Stimulated activated CD4-positive, alpha-beta T cell treated with anti-CD3 and anti-CD28 coated beads, Interleukin-4, amount 100 ng/mL, for 1 hour (primary cell): ENCODE measurements at places on chromosomes 5 and 9.

GRCh38 chr5:107948377-107948776 is 277.6 kb upstream of the EFNA5 start:
- no peak for DNase-seq

GRCh38 chr5:460273-460625 is 17.3 kb downstream of the EXOC3 start:
- DNase-seq, result no peak

GRCh38 chr5:65100911-65101631 is 332.3 kb downstream of the CWC27 start:
- DNase-seq, result peak; percentile 19

GRCh38 chr5:159802661-159803060 is 113.6 kb upstream of the ADRA1B start:
- no peak for DNase-seq

- DNase-seq, result no peak
These were observed 190.0 kb downstream of the TRIM32 start for GRCh38 chr9:116877072-116877471.

DNA sequence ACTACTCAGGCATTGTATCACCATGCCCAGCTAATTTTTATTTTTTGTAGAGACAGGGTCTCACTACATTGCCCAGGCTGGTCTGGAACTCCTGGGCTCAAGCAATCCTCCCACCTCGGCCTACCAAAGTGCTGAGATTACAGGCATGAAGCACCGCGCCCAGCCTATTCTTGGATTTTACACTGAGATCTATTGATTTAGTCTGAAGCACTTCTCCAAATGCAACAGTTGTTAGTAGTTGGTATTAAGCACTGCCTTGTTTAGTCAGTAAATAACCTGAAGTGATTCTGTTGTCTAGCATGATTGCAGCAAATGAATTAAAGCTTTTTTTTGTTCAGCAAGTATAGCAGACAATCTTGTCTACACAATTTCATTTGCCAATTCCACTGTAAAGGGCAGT is 8.9 kb upstream of the CCNB1 start:
- no peak for DNase-seq

GRCh38 chr5:95779611-95780010 is 42.9 kb downstream of the GLRX start:
- DNase-seq, result no peak

- no peak for DNase-seq
These were observed 743.0 kb downstream of the KCTD16 start for GRCh38 chr5:144913661-144914060.

- no peak for DNase-seq
These were observed 8.9 kb downstream of the DROSHA start for GRCh38 chr5:31523041-31523440.

DNA sequence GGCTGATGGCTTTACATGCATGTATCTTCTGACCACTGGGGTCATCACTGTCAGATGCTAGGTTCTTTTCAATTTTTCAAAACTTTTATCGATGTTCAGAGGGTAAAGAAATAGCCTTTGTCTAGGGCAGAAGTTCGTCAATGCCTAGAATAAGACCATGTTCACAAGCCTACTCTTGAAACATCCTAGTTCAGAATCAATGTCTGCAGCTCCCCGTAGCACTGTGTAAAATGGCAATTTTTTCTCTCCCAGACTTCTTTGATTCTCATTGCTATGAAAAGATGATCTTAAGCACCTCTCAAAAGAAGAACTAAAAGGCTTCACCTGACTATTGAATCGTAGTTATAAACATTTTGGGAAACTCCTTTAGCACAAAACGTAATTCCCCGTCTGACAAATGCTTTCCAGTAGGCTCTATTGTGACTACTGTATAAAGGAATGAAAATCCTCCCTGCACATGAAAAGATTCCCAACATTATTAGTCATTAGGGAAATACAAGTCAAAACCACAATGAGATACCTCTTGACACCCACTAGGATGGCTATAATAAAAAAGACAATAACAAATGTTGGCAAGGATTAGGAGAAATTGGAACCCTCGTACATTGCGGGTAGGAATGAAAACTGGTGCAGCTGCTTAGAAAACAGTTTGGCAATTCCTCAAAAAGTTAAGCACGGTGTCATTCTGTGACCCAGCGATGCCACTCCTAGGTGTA is 263.5 kb downstream of the ARHGAP26 start:
- DNase-seq, result no peak

DNA sequence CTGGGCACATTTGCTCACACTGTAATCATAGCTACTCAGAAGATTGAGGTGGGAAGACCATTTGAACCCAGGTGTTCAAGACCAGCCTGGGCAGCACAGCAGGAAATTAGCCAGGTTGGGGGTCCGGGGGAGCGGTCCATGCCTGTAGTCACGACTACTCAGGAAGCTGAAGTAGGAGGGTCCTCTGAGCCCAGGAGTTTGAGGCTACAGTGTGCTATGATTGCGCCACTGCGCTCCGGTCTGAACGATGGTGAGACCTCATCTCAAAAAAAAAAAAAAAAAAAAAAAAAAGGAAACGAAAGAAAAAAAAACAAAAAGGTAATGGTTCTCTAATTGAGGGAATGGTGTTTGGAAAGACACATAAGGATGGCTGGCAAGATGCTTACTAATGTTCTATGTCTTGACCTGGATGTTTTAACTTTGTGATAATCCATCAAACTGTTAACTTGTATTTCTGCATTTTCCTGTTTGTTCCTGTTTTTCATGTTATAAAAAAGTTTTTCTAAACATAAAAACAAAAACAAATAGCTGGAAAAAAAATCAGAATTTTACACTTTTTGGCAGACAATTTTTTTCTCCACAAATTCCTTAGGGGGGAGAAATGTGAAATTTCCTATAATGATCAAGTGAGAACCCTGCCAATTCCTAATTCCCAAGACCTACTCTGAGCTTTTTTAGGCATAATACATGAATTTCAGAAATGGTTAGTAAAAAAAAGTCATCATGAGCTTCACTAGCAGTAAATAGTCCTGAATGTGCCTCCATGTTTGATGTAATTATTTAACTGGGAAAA is 96.9 kb downstream of the DENND1A start:
- no peak for DNase-seq

DNA sequence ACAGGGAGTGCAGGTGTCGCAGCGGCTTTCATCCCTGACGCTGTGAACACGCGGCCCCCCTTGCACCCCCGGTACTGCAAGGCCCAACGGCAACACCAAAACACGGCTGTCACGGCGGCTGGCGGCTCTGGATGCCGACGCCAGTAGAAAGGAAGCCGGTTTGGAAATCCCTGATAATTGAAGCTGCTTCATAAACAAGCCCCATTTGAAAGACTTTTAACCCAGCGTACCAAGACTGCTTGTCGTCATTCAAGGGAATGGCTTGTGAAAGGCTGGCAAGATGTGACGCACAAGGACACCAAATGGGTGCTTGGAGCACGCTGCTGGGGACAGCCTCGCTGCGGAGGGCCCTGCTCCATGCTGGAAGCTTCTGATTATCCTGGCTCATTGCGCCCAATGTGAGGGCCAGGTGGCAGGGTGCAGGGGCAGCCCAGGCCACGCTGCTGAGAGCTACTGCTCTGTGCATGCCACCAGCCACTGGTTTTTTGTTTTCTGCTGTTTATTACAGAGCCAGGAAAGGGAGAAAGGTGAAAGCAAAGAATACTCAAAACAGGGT is 63.1 kb downstream of the GTF3C4 start:
- no peak for DNase-seq

GRCh38 chr9:28951945-28952344 is 1378.7 kb upstream of the C9orf72 start:
- DNase-seq, result no peak

GRCh38 chr9:38281196-38281595 is 111.3 kb upstream of the ALDH1B1 start:
- no peak for DNase-seq

GRCh38 chr5:159097784-159098602 is 1.7 kb downstream of the EBF1 start:
- DNase-seq, result no peak

- no peak for DNase-seq
These were observed 822 bp downstream of the RASEF start for GRCh38 chr9:83061990-83062650.

DNA sequence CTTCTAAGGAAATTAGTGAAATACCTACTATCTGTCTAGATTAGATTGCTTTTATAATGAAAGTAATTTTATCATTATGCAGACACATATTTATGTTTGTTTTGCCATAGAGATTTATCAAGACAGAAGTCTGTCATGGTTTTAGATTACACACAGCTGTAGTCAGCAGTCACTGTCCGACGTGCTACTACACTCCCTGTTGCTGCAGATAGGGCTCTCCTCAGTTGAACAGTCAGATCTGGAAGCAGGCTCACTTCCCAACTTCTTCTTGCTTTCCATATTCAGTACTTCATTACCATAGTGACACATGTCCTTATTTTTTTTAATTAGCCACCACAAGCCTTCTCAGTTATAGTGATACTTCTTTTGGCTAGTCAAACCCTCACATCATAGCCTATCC is 329.9 kb upstream of the ITGA1 start:
- DNase-seq, result no peak

DNA sequence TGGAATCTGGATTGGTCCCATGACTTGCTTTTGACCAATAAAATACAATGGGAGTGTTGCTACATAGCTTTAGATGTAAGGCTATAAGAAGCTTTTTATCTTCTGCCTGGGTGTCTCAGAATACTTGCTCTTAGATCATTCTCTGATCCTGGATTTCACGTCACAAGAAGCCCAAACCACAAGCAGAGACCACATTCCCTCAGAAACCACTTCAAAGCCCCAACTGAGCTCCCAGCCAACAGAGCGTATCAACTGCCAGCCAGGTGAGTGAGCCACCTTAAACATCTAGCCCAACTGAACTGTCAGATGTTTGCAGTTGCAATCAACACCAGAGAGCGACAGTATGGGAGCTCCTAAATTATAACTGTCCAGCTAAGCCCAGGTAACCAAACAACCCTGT is 687.1 kb downstream of the TLE1 start:
- DNase-seq, result no peak

- peak; percentile 35 for DNase-seq
These were observed 42.1 kb upstream of the GPR21 start for GRCh38 chr9:122991370-122991830.

DNA sequence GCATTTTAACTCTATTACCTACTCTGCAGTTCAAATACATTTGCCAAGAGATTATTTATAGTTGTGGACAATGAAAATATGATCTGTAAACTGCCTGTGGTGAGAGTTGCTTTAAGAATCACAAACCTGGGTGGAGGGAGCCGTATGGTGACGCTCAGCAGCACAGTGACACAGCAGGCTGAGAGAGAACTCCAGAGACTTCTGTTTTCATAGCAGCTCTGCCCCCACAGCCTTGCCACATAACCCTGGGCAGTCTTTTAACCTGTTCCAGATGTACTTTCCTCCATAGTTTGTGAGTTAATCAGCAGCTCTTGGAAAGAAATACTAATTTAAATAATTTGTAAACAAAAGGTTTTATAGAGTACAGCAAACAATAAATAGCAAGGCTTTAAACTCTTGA is 450.5 kb downstream of the ELAVL2 start:
- no peak for DNase-seq

GRCh38 chr5:157740229-157740610 is 3.3 kb upstream of the LSM11 start:
- no peak for DNase-seq

- no peak for DNase-seq
These were observed 24.2 kb downstream of the LRRTM2 start for GRCh38 chr5:138850865-138851435.

- DNase-seq, result no peak
These were observed 41.9 kb upstream of the TEX48 start for GRCh38 chr9:114723931-114724330.

- DNase-seq, result no peak
These were observed 364.0 kb downstream of the NDUFS4 start for GRCh38 chr5:53924392-53924791.

GRCh38 chr9:29126783-29127182 is 1553.5 kb upstream of the C9orf72 start:
- DNase-seq, result no peak

GRCh38 chr9:138024131-138024530 is 146.5 kb downstream of the CACNA1B start:
- no peak for DNase-seq

GRCh38 chr5:96440185-96440538 is 7.1 kb upstream of the PCSK1 start:
- DNase-seq, result no peak

GRCh38 chr9:13532407-13532806 is 252.9 kb upstream of the MPDZ start:
- no peak for DNase-seq

DNA sequence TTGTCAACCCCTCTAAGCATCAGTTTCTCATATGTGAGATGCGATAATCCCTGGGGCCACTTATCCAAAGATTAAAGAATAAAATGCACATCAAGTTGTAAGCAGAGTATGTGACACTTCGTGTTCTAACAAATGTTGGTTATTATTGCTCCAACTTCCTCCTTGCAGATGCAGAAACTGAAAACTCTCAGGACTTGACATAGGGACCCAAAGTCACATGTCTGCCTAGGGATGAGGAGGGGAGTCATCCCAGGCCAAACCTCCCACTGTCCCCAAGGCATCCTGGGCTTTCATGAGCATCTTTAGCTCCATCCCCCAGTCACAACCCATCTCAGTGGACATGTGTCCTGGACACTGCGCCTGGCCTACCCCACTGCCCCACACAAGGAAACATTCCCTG is 27.5 kb upstream of the SYK start:
- no peak for DNase-seq

DNA sequence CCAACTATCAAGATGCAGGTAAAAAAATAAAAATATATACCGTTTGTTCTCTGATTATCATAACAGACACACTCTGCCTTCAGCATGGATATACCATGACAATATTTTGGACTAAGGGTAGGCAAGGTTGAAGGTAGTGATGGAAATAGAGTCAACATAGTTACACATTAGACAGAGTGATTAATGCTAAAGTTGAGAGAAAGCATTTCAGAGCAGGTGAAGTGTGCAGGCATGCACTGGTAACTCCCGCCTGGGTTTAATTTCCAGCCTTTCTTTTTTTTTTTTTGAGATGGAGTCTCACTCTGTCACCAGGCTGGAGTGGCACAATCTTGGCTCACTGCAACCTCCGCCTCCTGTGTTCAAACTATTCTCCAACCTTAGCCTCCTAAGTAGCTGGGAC is 458.5 kb downstream of the TLR4 start:
- no peak for DNase-seq
